ENCODE measurements at places on chromosomes 7 and 10.

GRCh38 chr10:86211691-86212390 is 154.8 kb downstream of the GRID1 start:
- DNase-seq = no peak

DNA sequence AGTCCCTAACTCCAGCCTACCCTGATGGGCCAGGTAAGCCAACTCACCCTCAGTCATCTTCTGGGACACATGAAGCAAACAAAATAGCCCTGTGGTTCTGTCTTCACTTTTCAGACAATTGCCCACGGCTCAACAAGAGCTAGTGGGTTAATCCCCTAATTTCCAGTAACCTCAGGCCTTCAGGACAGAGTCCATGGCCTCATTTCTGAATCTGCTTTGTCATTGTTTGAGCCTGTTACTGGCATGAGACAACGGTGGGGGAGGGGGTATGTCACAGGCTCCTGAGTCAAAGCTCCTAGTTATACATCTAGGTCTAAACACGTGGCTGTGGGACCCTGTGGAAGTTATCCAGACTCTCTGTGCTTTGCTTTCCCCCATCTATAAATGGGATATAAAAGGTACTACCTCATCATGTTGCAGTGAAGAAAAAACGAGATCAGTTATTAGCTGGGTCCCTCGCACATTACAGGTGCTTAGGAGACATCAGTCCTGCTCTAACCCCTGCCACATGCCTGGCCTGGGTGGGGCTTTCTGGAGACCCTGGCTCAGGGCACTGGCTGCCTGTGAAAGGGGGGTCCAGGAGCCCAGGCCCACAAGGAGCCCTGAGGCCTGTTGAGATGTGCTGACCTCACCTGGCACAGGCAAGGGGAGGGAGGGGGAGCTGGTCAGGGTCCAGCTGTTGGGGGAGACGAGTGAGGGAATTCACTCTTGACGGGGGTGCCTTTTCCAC is 16.5 kb downstream of the MAT1A start:
- DNase-seq = no peak

DNA sequence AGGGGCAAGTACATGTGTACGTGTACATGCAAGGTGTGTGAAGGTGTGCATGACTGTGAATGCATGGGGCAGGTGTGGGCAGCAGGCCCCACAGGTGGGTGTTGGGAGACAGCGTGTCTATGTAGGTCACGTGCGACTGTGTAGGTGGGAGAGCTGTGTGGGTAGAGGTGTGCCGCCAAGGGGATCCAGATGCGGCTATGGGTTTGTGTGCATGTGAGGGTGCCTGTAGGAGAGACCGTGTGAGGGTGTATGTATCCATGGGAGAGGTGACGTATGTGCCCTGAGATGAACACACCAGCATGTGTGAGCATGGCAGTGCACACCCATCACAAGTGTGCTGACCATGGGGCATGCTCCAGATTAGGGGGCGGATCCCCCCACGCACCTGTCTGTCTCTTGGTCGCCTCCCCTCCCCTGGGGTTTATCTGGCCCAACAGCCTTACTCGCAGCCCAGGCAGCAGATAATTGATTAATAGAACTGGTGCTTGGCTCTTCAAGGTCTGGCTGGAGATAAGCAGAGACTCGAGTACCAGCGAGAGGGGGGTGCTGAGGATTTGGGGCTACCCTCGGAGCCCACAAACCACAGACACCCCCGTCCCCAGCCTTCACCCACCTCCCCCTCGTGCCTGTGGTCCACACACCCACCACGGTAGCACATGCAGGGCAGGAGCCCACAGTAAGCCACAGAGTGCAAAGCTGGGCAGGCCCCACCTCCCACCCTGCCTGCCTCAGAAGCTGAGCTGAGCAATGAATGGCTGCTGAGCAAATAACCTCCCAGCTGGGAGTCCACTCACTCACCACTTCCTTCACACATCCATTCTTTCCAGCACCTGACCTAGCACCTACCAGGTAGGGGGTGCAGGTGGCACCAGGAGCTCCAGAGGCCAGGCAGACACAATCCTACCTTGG is 41.4 kb upstream of the ZMIZ1 start:
- no peak for DNase-seq

- no peak for DNase-seq
These were observed 4.1 kb downstream of the NHLRC2 start for GRCh38 chr10:113858541-113858940.

DNA sequence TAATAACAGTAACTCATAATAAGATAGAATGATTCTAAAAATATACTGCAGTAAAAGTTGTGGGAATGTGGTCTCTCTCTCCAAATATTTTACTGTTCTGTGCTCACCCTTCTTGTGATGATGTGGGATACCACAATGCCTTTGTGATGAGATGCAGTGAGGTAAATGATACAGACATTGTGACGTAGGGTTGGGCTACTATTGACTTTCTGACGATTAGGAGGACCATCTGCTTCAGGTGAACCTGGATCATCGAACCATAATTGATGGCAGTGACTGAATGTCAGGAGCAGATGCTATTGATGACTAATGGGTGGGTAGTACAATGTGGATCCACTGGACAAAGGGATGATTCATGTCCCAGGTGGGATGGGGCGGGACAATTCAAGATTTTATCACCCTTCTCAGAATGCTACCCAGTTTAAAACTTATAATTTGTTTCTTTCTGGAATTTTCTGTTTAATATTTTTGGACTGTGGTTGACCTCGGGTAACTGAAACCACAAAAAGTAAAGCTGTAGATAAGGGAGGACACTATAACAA is 73.9 kb upstream of the ARMC3 start:
- DNase-seq = peak; percentile 8

DNA sequence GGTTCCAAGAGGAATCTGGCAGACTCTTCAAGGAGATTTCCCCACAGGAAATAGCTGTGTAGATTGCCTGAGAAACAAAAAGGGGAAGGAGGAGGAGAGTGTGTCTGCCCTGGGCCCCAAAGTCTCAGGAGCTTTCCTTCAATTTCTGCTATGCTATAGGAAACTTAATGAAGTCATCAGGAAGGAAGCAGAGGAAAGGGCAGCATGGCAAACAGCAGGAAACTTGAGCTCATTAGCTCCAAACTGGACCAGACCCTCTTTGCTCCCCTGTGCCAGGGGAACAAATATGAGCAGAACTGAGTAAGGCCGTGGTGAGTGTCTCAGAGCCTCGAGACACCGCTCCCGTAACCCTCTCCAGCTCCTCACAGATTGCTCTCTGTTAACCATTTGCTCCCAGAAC is 4.8 kb upstream of the KCNIP2 start:
- no peak for DNase-seq

- no peak for DNase-seq
These were observed 110.0 kb upstream of the GLCCI1 start for GRCh38 chr7:7858559-7858958.

GRCh38 chr7:134254311-134254710 is 62.4 kb downstream of the SLC35B4 start:
- no peak for DNase-seq

GRCh38 chr7:77710067-77710466 is 13.8 kb downstream of the RSBN1L start:
- DNase-seq = no peak

- no peak for DNase-seq
These were observed 28.0 kb upstream of the HABP2 start for GRCh38 chr10:113524539-113525490.

DNA sequence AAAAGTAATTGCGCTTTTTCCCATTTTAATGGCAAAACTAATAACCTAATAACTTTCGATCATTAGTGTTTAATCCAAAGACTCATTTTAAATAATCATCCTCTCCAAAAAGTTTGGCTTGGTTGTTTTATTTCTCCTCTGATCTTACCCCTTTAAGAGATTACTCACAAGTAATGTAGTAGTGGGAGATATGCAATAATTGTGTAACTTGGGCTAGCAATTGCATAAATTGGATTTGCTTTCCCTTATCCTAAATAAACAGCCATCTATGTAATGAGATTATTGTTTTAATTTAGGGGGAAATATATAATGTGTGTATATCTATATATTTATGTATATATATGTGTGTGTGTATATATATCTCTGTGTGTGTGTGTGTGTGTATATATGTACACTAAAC is 82.5 kb downstream of the RNLS start:
- DNase-seq = peak; percentile 13

GRCh38 chr10:70602665-70603448 is at the start of gene PRF1:
Gene PRF1, minus strand, starts transcription at chr10:70602741. Its CDS starts 1,839 bp downstream, at chr10:70600902.
- no peak for DNase-seq

DNA sequence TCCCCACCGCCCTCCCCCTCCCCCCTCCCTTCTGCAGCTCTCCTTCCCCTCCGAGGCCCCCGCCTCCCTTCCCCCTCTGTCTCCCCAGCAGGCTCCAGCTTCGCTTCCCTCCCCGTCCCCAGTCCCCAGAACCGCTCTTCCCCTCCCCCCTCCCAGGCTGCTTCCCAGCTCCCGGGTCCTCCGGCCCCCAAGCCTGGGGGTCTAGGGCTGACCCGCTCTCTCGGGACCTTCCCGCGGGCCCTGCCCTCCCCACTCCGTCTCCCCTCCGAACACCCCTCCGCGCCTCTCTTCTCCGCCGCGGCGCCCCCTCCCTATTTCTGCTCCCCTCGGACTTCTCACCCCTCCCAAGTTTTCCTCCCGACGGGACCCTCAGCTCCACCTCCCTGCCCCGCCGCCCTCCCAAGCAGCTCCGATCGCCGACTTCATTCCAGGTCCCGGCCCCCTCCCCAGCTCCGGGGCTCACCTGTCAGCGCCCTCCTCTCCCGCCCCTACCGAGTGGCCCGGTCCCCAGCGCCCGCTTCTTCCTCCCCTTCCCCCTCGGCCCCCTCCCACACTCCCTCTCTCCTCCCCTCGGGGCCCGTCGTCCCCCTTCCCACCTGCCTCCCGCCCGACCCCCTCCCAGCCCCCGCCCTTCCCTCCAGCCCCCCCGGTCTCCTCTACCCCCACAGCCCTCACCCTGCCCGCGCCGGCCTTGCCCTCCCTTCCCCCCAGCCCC is 990 bp downstream of the ZNF467 start:
- DNase-seq = no peak

DNA sequence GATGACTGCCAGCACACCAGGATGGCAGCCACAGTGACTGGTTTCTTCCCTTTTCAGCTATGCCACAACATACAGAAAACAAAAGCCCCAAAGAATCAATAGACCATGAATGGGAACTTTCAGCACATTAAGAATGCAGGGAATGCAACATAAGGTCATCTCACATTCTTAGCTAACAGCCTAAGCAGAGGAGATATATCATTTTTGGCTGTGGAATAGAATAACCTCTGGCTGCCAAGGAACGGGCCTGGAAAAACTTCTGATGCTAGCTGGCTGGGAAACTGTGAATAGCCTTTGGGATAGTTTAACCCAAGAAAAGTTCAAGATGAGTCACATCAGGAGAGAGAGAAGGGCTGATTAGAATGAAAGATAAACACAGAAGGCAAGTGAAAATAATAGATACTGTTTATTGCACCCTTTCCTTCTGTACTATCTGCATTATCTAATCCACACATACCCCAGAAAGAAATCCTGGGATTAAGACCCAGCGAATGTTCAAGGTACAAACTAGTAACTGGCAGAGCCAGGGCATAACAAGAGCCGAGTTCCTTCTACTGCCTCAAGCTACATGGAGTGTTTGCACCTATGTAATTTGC is 169.2 kb downstream of the SEMA3A start:
- peak; percentile 97 for DNase-seq

- no peak for DNase-seq
These were observed 29.4 kb upstream of the GOLGA7B start for GRCh38 chr10:97820096-97820704.

DNA sequence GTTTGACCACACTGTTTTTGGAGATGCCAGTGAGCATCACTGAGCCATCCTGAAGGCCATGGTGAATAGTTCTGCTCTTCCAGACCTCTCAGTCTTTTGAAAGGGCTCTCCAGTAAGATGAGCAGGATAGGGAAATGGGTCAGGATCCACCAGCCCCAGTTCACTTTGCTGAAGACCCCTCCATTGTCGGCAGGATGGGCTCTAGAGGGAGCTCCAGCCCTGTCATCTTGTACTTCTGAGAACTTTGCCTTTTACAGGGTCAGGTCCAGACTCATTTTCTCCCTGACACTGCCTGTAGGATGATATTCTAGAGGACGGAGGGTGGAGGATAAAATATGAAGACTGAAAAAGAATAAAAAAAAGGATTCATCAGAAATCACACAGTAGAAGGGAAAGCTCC is 13.1 kb downstream of the LHFPL3 start:
- DNase-seq = no peak

DNA sequence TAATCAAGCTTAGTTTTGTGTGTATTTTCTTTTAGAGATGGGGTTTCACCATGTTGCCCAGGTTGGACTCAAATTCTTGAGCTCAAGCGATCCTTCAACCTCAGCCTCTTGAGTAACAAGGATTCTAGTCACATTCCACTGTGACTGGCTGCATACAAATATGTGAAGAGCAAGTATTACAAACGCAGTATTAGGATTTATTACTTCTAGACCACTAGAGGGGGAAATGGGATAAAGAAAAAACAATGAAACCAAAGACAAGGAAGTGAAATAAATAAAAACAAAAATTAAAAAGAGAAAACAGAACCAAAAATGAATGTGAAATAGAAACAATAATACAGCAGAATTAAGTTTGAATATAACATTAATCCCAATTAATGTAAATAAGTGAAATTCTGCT is 308.7 kb downstream of the ANKRD30A start:
- DNase-seq = no peak

GRCh38 chr10:74828946-74829345 is 2.5 kb downstream of the KAT6B start:
- no peak for DNase-seq

DNA sequence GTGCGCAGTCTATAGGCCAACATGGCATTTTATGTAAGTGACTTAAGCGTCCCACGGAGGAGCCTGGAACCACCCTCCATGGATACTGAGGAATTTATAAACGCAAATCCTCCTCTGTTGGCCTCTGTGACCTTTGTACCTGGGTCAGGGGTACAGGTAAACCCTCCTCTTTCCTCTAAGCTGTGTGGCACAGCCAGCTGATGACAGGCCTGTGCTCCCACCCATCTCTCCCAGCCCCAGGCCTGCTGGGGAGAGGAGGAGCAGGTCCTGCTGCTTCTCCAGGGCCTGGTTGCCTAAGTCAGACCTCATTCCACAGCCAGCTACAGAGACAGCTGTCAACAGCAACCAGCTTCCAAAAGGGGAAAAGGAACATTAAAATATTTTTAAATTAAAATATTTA is 5.0 kb downstream of the AVPI1 start:
- DNase-seq = no peak

GRCh38 chr7:77759294-77759889 is 38.8 kb downstream of the TMEM60 start:
- DNase-seq = peak; percentile 64

DNA sequence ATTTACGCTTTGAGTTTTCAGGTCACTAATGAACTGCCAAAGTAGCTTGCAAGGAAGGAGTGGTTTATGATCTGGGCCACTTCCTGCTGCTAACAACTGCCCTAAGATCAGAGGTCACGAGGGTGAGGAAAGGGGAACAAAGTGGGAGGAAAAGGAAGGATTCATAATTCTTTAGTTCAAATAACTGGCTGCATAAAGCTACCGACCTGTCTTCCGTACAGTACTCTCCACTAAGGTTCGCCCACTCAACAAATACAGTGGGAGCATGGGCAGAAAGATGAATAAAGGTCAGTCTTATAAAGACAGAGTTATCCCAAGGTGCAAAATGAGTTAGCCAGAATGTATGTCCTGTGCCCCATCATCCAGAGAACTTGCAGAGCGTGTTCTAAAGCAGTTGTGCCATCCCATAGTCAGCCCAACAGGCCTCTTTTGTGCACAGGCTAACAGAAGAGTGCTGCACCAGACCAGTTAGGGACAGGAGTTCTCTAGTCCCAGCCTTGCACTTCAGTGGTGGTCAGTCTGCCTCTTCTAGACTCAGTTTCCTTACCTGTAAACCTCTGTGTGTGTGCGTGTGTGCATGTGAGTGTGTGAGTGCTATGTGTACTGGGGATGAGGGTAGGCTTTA is 65.9 kb downstream of the CREB3L2 start:
- DNase-seq = no peak

- peak; percentile 63 for DNase-seq
These were observed at the start of gene LOXL4 for GRCh38 chr10:98267894-98268693. Gene LOXL4, minus strand, starts transcription at chr10:98268194. Its CDS starts 5,175 bp downstream, at chr10:98263019.
